Caco-2 (cell line): ENCODE measurements at places on chromosomes 2 and 18.

- peak; percentile 1 for DNase-seq
Measured at GRCh38 chr2:144240656-144241339, 279.1 kb downstream of the ZEB2 start.

GRCh38 chr2:40886655-40887054, 434.8 kb upstream of the SLC8A1 start:
- no peak for DNase-seq

DNA sequence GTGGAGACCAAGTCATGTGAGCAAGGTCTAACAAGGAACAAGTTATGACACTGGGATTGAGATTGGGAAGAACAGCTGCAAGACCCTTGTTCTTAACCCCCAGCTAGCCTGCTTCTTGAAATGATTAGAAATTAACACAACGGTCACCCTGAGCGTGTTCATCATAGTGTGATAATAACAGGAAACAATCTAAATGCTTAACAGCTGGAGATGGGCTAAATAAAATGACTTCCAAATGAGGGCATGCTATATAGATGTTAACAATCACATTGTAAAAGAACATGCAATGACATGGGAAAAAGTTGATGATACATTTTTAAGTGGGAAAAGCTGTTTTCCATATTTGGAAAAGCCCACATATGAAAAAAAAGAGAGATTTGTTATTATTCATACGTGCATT, 47.6 kb downstream of the RPL37A start:
- DNase-seq, result no peak

DNA sequence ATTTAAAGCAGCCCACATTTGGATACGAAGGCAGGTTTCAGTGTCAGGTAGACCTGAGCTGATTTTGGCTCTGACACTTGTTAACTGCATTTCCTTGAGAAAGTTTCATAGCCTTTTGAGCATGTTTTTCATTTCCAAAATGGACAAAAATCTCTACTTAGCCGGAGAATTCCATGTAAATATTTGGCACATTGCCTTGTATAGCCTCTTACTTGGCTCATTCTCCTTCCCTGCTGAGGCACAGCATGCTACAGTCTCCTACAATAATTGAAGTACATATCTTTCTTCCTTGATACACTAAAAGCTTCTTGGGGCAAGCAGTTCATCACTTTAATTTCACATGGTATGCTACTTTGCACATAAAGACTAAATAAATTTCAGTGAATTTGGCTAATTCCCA, 772.2 kb upstream of the CHAC2 start:
- no peak for DNase-seq

DNA sequence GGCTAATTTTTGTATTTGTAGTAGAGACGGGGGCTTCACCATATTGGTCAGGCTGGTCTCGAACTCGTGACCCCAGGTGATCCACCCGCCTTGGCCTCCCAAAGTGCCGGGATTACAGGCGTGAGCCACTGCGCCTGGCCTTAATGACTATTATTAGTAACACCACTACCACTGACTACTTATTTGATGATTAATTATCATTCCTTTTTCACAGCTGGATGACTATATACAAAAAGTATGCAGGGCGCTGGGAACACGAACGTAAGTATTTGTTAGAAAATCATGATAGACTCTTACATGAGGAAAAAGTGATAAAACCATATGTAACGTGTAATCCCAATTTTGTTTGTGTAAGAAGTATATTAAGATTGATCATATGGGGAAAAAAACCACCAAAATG, 21.6 kb downstream of the DARS1 start:
- no peak for DNase-seq

- DNase-seq, result no peak
Measured at GRCh38 chr2:62145478-62146100, 50.3 kb upstream of the B3GNT2 start.

GRCh38 chr2:200077210-200077650, 121.8 kb downstream of the MAIP1 start:
- no peak for DNase-seq

GRCh38 chr2:217999595-217999959, 3.2 kb downstream of the TNS1 start:
- no peak for DNase-seq

DNA sequence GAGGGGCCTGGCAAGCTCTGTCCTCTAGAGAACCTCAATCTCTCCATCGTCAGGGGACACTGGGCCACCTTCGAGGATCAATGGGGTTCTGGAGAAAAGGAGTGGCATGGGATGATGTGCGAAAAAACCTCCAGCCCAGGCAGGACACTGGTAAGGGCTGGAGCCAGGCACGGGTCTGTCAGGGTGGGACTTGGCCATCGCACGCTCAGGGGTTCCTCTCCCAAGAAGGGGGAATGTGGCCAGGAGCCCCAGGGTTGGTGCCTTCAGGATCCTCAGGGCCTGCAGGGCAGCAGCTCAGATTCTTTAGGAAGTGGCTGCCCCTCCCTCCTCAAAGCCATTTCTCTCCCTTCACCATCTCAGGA, 46.8 kb upstream of the PLB1 start:
- no peak for DNase-seq

- DNase-seq, result no peak
Measured at GRCh38 chr2:73239776-73240175, 5.7 kb downstream of the CCT7 start.

DNA sequence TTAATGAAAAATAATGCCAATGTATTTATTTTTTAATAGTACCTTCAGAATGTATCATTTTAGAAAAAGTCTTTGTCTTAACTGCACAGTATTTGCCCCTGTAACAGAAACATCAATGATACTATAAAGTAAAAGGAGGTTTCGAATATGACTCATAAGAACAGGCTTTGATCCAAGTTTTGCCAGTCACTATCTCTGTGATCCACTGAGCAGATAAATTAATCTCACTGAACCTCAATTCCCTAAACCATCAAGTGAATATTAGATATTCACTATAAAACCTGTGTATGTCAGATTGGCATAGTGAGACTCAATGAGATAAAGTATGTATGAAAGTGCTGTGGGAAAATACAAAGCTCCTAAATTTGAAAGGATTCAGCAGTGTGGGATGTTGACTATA, 292.1 kb downstream of the EXOC6B start:
- DNase-seq, result no peak

DNA sequence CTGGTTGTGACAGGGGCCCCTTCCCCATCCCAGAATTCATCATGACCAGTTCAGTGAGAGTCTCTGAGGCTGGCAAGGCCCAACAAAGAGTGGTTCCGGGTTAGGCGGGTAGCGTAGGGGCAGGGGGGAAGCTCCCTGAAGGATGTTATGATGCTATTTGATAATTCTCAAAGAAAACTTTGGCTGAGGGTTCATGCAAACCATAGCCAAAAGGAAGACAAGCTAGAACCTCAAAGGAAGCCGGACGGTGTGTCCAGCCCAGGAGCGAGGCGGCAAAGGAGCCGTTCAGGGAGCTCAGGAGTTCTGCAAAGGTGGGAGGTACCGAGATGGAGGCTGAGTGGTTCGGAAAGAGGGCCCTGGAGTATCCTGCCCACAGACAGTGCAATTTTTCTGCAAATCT, 226.8 kb upstream of the RAB6C start:
- DNase-seq, result no peak

DNA sequence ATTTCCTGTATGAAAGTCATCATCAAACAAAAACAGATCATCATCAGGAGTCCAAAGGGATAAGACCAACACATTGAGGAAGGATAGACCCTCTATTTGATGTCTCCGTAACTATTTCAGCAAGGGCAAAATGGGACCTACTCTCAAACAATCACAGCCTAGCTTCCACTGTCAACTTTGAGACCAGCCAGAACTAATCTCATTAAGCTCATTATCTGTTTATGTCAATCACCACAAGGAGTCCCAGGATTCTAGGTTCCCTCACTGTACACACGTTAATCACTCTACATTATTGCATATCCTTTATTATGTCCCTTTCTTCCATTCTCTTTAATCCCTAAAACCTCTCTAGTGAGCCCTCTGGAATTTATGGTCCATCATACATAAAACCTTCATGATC, 370.3 kb upstream of the LINC00305 start:
- DNase-seq, result no peak

- no peak for DNase-seq
Measured at GRCh38 chr2:207283356-207283755, 117.6 kb upstream of the KLF7 start.

DNA sequence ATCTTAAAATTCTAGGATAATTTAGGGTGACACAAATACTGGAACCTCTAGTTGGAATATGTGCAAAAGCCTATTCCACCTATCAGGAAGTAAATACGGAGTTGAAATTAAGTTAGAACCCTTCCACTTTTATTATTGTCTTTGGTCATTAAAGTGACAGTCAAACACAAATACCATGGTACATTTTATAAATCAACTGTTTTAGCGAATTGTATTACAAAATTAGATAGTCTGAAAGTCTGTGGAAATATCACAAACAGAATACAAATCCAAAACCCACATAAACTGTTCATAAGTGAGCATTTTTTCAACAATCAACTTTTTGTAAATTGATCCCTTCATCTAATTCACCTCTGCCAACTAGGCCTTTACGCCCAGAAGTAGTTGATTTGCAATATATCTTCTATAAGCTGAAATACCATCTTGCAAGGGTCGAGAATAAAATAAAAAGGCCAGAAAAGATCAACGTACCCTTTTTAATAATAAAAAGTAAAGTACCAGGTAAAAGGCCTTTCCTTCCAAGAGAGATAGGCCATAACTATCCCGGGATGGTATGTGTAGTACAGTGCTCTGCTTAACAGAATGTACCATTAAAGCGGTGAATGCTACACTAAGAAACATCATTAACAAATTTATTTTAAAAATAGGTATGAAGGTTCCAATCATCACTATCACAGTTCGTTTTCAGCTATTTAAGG, 1.3 kb downstream of the USP34 start:
- DNase-seq, result no peak

DNA sequence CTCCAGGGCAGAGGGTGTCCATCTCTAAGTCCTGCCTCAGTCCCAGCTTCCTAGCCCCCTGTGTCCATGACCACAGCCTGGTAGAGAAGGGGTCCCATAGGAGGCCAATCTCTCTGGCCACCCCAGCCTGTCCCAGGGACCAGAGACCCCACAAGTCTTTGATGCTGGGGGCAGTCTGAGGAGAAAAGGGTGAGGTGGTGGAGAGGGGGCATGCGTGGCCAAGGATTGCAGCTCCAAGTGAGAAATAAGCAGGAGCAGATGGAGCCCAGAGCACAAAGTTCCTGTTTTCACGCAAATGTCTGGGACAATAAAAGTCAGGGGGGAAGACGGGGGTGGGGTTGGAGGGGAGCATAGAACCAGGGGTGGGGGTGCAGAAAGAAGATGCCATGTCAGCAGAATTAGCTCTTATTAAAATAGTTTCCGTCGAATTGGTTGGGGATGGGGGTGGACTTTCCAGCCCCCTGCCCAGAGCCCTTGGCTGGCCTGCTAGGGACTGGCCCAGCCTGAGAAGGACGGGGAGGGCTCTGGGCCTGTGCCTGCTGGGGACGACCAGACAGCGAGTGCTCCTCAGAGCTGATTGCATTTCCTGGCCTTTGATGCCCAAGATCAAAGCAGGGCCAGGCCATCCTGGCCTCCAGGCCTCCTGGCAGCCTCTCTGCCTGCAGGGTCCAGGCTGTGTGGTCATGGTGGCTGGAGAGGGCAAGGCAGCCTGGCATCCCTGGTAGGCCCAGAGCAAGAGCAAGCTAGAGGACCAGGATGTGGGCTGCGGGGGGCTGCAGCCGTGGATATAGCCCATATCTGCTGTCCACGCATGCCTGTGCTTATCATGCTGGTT, 337.1 kb downstream of the DYSF start:
- peak; percentile 22 for DNase-seq

DNA sequence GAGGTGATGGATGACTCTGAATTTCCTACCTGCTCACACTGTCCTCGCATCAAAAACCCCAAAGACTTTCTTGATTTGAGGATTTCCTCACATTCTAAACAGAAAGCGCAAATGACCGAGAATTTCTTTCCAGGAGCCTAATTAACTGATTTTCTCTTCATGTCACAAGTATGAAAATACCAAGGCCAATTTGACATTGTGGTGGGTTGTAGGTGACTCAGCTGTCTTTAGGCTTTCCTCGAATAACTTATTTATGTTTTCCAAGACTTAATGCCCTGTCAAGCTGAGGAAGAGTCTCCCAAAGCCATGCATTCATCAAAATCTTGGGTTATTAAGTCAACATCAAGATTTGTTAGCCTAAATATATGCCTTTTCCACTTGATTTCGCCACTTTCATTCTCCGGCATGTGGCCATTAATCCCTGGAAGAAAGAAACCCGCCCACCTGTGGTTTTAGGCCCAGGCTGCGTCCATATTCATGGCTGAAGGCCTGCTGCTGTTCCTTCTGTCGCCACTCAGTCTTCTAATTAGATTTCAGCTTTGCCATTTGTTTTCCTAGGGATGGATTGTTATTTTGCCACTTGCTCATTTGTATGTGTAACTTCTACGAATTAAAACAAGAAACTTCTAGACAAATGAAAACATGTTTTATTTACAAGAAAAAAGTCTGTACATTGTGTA, 84.9 kb downstream of the ST6GAL2 start:
- DNase-seq, result no peak

- no peak for DNase-seq
Measured at GRCh38 chr2:25332571-25332970, 9.2 kb downstream of the DNMT3A start.

DNA sequence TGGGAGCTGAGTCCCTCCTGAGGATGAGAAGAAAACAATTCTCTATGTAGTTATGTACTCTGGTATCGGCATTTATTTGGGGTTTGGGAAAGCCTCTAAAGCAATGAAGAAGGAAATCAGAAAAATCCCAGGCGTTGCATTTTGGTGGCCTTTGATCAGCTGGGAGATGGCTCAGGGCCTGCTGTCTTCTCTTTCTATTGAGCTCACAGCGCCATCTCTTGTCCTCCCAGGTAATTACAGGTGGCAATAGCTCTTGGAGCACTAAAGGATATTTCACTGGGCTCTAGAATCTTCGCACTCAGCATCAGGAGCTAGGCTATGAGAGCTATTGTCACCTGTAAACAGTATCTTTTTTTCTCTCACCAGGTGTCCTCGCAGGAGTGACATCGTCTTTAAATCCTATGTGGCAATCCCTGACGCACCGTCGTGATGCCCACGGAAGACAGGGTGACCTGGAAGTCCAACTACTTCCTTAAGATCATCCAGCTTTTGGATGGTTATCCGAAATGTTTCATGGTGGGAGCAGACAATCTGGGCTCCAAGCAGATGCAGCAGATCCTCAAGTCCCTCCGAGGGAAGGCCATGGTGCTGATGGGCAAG, 76.1 kb upstream of the PMAIP1 start:
- DNase-seq, result peak; percentile 52
